ENCODE measurements at places on chromosomes 16 and 17.

DNA sequence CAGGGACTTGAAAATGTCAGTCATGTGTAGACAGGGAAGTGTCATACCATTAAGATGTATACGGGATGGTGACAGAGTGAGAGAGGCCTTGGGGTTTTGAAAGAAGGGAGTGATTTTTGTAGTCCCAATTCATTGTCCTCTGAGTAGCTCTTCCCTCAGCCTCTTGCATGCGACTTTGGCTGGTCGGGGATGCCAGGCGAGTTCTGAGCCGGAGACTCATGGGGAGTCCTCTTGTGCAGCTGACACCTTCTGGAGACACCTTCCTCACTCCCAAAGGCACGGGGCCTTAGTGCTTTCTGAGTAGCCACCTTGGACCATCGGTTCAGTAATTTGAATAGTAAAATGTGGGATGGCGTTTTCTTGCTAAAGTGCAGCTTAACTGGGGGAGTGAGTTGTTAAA lies 144.7 kb downstream of the PRKCA start:
- DNase-seq = no peak

- DNase-seq = no peak
These were observed at the start of gene BRICD5 for GRCh38 chr16:2210386-2211365. Gene BRICD5 (minus strand): TSS chr16:2210863. CDS start chr16:2210833, 30 bp downstream.

DNA sequence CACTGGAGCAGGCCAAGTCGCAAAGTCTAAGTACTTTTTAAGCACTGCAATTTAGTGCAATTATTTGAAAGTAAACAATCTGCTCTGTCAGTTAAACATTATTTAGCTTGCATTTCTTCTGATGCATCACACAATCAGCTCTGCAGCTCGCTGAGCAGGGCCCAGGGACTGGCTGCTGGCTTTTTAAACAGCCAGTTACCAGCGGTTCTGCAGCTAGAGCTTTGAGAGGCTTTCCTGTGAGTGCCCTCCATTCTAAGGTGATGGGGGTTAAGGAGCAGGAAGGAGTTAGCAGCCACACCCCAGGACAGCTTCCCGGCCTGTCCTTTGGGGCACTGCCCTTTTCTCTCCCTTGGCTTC lies 154.3 kb downstream of the SALL1 start:
- DNase-seq = no peak

GRCh38 chr17:39636927-39637736 lies at the start of gene STARD3:
Gene STARD3 (plus strand): TSS chr17:39637144. CDS start chr17:39653532, 16,388 bp downstream.
- DNase-seq = peak; percentile 82

DNA sequence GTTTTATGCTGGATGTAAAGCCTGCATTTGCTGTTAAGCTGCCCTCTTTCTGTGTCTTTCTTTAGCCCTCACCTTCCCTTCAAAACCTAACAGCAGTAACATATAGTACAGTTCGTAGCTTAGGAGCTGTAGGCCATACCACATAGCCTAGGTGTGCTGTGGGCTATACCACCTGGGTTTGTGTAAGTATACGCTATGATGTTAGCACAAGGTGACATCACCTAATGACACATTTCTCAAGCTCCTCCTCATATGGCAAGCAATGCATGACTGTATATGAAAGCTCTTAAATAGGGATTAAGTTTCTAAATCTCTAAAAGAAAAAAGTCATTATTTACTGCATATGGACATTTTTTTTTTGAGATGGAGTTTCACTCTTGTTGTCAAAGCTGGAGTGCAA lies 57.8 kb upstream of the TMEM97 start:
- no peak for DNase-seq

- no peak for DNase-seq
These were observed 26.0 kb downstream of the NECAB2 start for GRCh38 chr16:83994087-83994486.

GRCh38 chr16:57795431-57795878 lies 6.8 kb downstream of the KIFC3 start:
- no peak for DNase-seq

GRCh38 chr16:48284772-48285409 lies 37.6 kb upstream of the ABCC11 start:
- DNase-seq = no peak

DNA sequence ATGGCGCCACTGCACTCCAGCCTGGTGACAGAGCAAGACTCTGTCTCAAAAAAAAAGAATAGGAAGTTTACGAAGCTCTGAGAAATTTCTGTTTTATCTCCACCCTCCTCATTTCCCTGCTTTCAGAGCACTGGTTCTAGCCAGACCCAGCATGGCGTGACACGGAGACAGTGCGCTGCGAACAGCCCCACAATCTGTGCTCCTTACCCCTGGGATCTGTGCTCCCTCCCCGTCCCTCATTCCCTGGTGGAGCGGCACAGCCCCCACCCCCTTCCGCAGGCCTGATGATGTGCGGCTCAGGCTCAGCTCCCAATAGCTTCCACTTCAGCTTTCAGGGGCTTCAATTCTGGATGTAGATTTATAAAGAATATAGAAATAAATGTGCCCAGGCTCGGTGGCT lies 56.1 kb upstream of the ENDOV start:
- no peak for DNase-seq

DNA sequence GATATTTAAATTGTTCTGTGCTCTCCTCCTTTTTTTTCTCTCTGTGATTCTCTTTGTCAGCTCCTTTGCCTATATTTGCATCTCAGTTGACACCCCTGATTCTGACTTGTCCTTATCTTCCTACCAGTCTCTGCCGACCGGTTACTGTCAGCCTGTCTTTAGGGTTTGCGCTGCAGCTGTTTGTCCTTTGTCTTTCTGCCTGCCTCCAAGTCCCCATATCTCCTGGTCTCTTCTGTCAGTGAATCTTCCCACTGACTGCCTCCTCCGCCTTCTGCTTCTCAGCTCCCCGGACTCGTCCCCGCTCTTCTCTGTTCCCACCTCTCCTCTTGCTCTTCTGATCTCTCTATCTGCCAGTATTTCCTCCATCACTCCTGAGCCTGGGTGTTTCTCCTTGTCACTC lies 5.2 kb downstream of the TLCD2 start:
- DNase-seq = no peak

DNA sequence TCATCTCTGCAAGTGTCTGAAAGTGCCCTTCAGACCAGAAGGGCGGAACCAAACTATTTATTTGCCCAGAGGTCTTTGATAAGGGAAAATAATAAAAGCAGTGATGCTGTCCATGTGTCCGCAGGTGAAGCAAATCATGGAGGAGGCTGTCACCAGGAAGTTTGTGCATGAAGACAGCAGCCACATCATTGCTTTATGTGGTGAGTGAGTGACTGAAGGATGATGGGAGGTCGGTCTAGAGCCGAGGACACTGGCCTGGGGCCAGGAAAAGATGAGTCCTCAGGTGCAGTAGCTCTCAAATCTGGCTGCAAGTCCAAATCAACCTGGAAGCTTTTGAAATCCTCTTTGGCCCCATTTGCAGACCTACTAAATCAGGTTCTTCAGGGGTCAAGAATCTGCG lies 6.1 kb downstream of the SGSM2 start:
- no peak for DNase-seq

GRCh38 chr16:26189536-26189935 lies 497.8 kb downstream of the HS3ST4 start:
- DNase-seq = no peak

- DNase-seq = no peak
These were observed 9.1 kb downstream of the NAGPA start for GRCh38 chr16:5024632-5025031.

DNA sequence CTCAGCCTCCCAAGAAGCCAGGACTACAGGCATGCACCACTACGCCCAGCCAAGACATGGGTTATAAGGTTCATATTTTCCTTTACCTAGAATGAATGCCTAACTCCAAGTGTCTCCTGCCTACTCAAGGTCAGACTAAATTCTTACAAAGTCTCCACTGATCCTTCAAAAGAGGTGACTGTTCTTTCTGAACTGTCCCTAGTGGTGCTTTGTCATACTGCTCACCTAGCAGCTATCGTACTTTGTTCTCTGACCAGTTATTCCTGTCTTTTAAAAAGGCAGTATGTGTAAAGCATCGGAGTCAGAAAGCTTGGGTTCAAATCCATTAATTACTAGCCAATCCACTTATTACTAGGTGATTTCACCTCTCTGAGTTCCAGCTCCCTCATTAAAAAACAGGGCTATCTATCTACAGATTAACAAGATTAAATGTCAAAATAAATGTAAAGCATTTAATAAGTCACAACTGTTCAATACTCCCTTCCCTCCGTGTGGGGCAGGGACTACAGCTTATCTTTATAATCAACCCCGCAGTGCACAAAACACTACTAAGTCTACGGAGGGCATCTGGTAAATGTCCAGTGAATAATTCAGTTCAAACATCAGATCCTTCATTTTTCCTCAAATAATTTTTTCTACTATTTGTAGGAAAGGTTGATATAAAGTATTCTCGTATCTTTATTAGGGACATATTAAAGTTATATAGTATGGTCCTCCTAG lies 20.0 kb upstream of the ITGA2B start:
- DNase-seq = no peak

DNA sequence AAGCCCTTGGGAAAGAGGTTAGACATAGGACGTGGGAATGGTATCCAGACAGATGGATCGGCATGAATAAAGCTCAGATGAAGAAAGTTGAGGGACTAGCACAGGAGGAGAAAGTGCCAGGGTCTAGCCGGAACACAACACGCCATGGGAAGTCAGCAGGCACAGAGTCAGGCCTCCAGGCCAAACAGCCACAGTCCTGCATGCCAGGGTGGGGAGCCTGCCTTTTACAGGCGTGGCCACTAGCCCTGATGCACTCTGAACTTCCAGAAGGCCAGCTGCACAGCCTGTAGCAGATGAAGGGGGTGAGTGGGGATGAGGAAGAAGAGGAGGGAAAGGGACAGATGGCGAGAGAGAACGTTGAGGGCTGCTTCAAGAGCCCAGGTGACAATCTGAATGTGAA lies 5.2 kb downstream of the B9D1 start:
- no peak for DNase-seq

DNA sequence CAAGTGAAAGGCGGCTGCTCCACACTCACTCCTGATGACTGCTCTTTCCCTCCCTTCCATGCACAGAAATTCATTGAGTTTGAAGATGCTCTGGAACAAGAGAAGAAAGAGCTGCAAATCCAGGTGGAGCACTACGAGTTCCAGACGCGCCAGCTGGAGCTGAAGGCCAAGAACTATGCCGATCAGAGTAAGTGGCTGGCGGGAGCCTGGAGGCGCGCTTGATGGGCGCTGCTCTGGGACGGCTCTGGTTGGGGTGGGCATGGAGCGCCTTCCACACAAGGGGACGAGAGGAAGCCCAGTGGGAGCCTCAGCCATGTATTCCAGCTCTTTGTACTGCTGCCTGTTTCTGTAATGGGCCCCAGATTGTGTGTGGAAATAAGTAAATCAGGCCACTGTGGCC lies 18.5 kb downstream of the MAPK8IP3 start:
- no peak for DNase-seq

DNA sequence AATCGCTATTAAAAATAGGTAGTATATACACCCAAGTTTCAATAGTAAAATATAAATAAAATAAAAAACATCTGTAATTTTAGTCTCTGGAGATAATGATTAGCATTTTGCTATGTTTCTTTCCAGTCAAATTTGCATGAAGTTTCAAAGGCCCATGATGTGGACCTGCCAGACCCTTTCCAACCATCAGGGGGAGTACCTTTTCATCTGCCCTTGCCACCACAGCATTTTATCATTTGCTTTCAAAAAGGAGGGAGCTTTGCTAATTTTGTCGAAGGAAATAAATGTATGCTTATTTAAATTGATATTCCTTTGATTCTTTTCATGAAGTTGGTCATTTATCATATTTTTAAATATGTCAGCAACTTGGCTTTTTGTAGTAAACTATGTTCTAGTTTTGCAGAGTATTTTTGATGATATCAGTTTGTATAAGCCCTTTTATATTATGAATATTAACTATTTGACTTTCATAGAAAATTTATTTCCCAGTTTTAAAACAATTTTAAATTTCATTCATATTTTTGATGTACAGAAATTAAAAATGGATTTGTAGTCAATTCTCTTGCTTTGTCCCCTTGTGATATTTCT lies 115.2 kb upstream of the NETO2 start:
- DNase-seq = no peak

GRCh38 chr17:19544366-19544765 lies 10.7 kb downstream of the SLC47A1 start:
- no peak for DNase-seq

DNA sequence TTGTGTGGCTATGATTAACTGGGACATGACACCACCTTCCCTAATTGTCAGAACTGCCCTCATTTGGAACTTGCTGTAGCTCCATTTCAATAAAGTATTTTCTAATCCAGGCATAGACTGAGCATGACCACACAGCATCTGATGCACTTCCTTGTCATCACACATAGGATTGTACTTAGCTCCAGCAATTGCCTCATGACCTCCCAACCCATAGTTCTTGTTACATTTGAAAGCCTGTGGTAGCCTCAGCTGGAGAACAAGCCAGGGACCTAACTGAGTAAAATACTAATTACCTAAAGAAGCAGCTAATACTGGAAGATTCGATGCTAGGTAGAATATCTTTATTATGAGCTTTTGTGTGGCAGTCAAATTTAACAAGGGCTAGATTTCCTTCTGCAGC lies 187.3 kb upstream of the KIF2B start:
- DNase-seq = no peak

- no peak for DNase-seq
These were observed 22.1 kb upstream of the STH start for GRCh38 chr17:45976755-45977505.

DNA sequence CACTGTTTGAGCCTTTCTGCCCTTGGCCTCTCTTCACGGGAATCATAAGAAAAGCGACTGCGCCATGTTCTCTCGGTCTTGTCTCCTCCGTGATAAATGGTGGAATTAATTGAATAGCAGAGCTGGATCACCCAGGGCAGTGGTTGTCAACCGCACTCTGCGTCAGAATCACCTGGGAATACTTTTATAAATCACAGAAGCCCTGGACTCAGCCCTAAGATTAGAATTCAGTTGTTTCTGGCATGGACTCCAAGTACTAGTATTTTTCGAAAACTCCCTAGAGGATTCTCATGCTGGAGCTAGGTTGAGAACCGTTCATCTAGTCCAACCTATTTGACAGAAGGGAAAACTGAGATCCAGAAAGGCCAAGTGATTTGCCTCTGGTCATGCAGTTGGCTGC lies 64.1 kb downstream of the SPACA3 start:
- no peak for DNase-seq

DNA sequence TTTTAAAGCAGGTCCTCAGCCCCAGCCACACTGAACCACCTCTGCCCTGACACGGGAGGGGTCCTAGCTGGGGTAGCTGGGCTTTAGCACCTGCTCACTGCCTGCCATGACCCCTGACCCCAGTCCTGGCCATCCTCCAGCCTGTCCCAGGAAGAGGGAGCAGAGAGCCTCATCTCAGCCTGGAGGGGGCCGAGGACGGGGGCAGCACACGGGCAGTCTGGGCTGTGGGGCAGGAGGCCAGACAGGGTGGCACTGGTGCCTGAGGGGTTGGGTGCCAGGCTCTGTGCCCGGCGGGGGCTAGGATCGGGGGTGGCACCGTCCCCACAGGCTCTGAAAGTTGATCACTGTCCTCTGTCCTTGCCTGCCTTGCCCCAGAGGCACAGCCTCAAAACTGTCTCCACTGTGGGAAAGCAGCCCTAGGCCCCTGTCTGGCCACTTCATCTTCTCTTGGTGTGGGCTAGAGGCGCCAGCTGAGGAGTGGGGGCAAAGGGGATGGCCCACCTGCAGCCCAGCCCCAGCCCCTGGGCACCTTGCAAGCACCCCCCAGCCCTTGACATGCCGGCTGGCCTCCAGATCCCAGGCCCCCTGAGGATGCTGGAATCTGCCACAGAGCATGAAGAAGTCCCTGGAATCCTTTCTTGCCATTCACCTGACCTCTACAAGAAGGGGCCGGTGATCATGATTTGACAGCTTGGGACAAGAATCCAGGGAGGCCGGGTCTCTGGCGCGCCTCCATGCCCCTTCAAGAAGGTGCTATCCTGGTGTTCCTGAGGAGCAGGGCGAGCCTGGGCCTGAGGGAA lies 15.7 kb downstream of the ENDOV start:
- DNase-seq = no peak

- DNase-seq = no peak
These were observed 7.5 kb downstream of the ZNF469 start for GRCh38 chr16:88390265-88390664.

Data from stimulated activated naive CD4-positive, alpha-beta T cell (primary cell).